HCT116 (cell line): ENCODE measurements at places on chromosomes 6 and 20.
A peak's percentile ranks its signal among the peaks of the same experiment; 100 is the strongest.

DNA sequence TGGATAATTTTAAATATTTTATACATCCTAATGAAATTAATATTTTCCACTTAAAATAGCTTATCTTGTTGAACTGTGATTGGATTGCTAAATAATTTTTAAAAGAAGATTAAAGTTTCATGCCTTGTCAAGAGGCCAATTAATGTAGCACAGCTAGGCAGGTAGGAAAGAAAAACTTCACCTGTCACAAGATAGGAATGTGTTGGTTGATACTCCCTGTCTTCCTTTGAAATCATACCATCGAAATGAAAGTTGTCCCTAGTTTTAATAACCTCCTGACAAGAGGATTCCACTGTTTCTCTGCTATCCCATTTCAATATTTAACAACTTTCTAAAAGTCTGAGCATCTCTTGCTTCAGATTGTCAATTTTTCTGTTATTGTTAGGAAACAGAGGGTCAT is 80.8 kb downstream of the BMP6 start:
- DNase-seq, result no peak

DNA sequence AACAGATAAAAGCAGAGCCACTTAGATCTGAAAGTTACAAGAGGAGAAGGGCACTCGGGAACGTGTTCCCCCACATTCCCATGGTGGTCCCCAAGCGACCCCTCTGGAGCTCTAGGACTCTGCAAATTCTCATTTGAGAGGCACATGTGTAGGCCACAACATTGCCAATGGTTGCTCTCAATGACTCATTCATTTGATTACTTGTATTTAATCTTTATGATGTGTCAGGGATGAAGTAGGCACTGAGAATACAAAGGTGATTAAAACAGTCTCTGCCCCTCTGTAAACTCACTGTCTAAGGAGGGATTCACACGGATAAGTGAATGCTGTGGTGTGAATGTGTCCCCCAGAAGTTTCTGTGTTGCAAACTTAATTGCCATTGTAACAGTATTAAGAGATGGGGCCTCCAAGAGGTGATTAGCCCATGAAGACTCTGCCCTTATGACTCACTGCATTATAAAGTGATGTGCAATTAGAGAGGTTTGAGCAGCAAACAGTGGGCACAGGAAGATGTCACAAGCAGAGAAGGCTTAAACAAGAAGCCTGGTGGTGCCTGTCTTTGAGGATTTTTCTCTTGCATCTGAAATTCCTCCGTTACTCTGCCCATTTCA is 34.0 kb upstream of the TRAM2 start:
- DNase-seq, result peak; percentile 16

- no peak for DNase-seq
Measured at GRCh38 chr20:36569847-36570429, 3.5 kb upstream of the TGIF2 start.

GRCh38 chr20:10631126-10631525 is 42.7 kb downstream of the JAG1 start:
- no peak for DNase-seq

- peak; percentile 52 for DNase-seq
Measured at GRCh38 chr20:59087829-59088433, 45.3 kb upstream of the PRELID3B start.

DNA sequence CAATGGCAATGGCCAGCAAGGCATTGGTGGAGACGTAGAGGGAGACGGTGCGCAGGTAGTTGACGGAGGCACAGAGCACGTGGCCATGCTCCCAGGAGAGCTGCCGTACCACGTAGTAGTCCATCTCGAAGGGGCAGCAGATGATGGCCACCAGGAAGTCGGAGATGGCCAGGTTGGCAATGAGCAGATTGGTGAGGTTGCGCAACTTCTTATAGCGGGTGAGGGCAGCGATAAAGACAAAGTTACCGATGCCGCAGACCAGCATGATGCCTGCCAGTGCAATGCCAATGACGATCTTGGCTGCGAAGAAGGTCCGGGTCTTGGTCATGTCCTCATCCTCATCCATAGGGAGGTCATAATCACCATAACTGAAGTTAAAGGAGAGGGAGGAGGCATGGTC is 2.8 kb downstream of the PROKR2 start:
- DNase-seq, result no peak

GRCh38 chr6:24385536-24386269 is 17.0 kb upstream of the MRS2 start:
- no peak for DNase-seq

GRCh38 chr20:16222859-16223411 is 350.3 kb downstream of the KIF16B start:
- DNase-seq, result no peak

GRCh38 chr6:90375681-90376439 is 79.2 kb upstream of the BACH2 start:
- DNase-seq, result no peak

GRCh38 chr6:70520575-70520974 is 46.2 kb upstream of the SDHAF4 start:
- no peak for DNase-seq

DNA sequence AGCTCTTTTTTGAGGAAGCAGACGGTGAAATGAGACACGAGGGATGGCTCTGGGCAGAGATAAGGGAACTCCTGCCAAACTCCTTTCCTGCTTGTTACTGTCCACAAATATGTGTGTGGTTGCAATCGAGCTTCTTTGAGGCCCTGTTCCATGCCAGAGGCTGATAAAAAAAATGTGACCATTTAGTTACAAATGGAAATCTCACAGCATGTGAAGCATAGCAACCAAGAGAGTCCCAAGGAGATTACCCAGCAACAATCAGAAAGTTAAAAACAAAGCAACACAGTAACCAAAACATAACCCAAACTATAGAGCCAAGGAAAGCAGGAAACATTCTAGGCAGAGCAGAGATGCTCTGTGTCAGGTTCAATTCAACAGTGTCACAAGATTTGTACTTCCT is 35.4 kb upstream of the HMGN3 start:
- no peak for DNase-seq

DNA sequence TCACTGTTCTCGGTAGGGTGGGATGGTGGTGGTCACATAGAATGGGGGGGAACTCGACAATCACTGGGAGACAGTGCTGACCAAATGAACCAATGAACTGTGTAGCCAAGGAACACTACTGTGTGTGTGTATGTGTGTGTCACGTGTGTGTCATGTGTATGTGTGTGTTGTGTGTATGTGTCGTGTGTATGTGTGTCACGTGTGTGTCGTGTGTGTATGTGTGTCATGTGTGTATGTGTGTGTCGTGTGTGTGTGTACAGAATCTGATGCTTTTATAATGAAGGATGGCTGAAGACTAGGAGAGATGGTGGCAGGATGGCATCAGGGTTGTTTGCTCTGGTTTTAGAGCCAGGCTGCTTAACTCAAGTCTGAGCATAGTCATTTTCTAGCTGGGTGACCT is 99.1 kb upstream of the DUSP22 start:
- no peak for DNase-seq

DNA sequence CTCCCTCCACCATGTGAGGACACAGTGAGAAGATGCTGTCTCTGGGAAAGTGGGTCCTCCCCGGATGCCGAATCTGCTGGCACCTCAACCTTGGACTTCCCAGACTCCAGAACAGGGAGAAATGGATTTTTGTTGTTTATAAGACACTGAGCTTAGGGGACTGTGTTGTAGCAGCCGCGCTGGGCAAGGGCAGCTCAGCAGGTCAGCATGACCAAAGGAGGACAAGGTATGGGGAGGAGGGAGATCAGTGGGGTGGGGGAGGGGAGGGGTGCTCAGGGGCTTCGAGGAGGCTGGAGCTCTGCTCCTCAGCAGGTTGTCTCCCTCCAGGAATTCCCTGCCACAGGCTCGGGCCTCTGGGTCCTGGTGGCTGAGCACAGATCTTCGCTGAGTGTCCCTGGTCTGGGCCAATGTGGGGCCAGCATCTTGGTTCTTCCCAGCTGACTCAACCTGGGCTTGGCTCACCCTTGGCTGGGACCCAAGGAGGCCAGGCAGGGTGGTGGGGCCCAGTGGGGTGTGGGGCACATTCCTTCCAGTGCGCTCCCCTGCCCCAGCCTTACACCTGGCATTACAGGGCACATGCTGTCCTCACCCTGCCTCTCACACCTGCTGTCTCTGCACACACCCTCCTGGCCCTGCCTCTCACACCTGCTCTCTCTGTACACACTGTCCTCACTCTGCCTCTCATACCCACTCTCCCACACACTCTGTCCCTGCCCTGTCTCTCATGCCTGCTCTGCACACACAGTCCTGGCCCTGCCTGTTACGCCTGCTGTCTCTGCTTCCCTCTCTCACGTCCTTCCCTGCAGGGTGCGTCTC is 107.3 kb downstream of the SYCP2 start:
- DNase-seq, result no peak

GRCh38 chr6:70180901-70181599 is 121.8 kb downstream of the COL9A1 start:
- no peak for DNase-seq

DNA sequence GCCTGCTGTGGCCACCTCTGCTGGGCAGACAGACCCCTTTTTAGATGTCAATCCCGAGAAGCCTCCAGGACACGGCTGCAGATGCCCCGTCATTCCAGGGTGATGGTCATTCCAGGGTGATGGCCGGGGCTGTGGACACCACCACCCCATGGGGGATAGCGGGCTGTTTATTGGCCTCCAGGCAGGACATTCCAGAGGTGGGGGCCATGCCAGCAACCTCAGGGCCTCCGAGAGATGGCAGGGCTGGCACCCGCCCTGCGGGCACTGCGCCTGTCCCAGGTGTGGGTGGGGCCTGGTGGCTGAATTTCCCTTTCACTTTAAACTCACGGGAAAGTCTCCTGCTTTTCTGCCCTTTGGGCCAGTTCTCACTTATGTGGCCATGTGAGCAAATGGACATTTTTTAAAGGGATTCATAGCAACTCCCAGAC is 14.5 kb downstream of the COL9A3 start:
- DNase-seq, result no peak

DNA sequence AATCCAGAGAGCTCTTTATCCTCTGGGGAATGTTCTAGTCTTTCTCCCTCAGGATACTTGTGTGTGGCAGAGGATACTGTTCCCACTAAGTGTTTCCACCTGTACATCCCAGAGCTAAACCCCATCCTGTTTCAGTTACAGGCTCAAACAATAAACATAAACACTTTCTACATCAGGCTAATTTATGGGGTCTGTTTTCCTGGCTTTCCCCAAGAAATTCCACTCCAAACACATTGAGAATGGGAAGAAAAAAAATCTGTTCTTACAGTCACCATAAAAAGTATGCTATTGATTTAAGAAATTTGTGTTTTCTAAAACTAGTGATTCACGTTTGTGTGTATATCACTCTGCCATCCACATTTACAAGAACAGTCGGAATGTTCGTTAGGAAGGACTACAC is 293.9 kb upstream of the FOXQ1 start:
- DNase-seq, result no peak

DNA sequence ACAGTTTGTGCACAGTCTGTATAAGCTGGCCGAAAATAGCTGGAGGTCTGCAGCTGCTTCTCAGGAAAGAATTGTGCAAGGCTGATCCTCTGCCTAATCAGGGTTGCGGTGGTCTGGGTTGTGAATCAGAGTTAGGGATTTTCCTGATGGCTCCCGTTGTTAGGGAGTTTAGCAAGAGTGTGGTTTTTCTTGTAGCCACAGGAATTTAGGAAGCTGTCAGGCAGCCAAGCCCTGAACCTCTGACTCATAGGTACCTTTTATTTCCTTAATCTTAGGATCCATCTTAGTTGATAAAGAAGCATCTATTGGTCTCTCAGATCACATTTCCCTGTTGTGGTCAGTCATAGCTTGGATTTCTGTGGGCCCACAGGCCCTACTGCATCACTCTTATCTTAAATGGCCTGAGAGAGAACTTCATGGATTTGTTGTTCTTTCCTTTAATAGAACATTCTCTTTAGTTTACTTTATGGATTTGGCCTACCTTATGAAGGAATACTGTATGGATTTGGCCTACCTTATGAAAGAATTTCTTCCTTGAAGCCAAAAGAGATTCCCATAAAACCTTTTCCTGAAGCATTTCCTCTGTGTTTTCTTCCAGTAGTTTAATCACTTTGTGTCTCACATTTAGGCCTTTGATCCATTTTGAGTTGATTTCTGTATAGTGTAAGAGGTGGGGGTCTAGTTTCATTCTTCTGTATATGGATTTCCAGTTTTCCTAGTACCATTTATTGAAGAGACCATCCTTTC is 10.3 kb downstream of the KIF25 start:
- DNase-seq, result peak; percentile 83

DNA sequence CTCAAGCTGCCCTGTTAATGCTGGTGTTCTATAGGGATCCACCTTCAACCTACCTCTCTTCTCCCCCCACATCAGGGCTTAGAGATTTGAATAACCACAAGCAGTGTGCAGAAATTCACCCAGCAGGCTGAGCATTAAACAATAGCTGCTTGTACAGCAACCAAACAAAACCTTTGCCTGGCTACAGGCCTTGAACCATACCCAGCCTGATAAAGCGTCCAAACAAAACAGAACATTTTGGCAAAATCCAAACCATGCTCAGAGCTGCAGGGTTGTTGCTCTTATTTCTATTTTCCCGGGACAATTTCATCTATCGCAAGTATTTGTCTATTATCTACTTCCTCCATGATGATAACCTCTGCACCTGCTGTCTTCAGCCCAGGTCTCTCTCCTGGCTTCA is 142.3 kb downstream of the UNC5CL start:
- no peak for DNase-seq

DNA sequence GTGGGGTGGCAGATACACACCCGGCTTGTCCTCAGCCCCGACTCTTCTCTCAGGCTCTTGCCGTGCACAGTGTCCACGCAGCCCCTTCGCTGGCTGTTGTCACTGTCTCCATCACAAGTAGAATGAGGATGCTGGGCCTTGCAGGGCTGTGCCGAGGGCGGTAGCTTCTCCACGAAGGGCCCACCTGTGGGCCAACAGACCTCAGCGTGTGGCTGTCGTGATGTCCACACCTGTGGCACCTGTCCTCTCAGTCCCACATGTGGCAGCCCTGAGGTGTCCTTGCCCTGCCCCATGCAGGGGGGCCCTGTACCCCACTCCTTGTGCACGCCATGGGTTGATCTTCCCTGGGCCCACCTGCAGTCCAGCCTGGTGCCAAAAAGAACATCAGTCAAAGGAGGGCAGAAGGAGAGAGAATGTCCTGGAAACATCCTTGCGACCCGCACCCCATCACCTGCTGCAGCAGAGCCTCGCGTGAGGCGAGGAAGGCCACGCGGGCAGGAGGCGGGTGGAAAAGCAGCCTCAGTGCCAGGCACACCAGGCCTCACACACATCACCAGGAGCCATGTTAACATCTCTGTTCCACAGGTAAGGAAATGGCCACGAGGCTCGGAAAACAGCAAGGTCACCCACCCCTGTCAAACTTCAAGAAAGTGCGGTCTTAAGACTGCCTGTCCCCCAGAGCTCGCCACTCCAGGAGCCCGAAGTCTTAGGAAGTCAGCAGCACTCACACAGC is 22.3 kb upstream of the AFDN start:
- no peak for DNase-seq

DNA sequence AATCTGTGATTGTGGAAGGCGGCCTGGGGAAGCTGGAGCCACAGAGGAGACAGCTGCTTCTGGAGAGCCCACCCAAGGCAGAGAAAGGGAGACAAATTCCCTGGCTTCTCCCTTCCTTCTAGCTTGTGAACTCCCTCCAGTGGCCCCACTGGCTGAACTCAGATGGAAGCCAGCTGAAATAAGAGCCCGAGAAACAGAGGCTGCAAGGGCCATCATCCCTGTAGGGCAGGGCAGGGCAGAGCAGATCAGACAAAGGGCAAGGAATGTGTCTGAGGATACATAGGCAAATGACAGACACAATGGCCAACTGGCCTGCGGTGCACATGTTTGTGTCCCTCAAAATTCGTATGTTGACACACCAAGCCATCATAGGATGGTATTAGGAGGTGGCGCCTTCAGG is 25.3 kb downstream of the MDFI start:
- DNase-seq, result no peak

- DNase-seq, result no peak
Measured at GRCh38 chr6:159616456-159616855, 76.6 kb downstream of the SOD2 start.
